Lung (tissue), 17 donors: ENCODE measurements at places on chromosomes 12 and 14.

DNA sequence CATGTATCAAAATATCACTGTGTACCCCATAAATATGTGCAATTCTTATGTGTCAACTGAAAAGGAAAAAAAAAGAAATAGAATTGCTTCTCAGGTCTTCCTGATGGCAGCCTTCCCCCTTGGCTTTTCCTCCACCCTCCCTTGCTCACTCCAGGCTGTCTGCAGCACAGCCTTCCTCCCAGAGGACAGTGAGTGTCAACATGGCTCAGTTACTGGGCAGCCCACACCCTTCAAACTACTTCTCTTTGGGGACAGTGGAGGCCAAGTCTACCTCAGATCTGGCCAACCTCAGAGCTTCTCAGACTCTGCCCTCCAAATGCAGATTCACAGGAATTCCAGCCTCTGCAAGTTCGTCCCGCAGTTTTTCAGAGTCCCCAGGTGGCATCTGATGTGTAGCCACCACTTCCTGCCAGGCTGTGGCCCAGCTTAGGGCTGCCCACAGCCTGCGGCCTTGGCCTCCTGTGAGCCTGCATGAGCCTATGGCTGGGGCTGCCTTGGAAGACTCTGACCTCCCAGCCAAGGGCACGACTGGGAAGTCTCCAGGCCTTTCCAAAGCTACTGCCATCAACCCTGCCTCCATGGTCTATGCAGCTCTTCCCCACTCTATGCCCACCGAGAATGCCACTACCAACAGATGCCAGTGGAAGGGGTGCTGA lies 148.0 kb upstream of the PWP1 start:
- no peaks in the 10 kb centered on the region for H3K27me3 ChIP-seq
- no peak for DNase-seq
- no peak overlapping the region for H3K27ac ChIP-seq
- no peak overlapping the region for H3K4me3 ChIP-seq
- H3K4me1 ChIP-seq = peaks cover 3% of the 10 kb centered on the region
- no peaks in the 10 kb centered on the region for H3K36me3 ChIP-seq

- no peak for DNase-seq
- no peak overlapping the region for H3K27ac ChIP-seq
- no peaks in the 10 kb centered on the region for H3K27me3 ChIP-seq
- no peak overlapping the region for H3K4me3 ChIP-seq
Measured at GRCh38 chr14:69808919-69809808, 12.1 kb upstream of the SLC10A1 start.

- no peaks in the 10 kb centered on the region for H3K36me3 ChIP-seq
- no peaks in the 10 kb centered on the region for H3K27me3 ChIP-seq
- peak within 1 kb of the TSS; percentile 92 for H3K4me3 ChIP-seq
- H3K27ac ChIP-seq = peak within 1 kb of the TSS; percentile 92
Measured at GRCh38 chr12:32106517-32107358, at the start of gene BICD1. Gene BICD1, plus strand, starts transcription at chr12:32106847. Its CDS starts 485 bp downstream, at chr12:32107332.

DNA sequence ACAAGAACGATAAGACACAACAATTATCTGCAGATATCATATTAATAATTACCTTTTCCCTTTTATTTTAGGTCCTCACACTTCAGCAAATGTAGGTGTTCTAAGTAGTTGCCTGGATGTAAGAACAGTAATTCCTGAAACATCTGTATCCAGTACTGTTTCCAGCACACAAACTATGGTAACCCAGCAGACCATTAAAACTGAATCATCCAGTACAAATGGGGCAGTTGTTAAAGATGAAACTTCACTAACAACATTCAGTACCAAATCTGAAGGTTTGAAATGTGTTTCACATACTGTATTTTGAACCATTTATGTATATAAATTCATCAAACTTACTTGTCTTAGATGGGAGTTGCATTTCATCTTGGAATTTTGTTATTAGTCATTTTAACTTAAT lies 31.0 kb downstream of the HCFC2 start:
- H3K27me3 ChIP-seq = no peaks in the 10 kb centered on the region
- H3K4me3 ChIP-seq = no peak overlapping the region
- no peak for DNase-seq
- H3K4me1 ChIP-seq = no peaks in the 10 kb centered on the region
- H3K36me3 ChIP-seq = peaks cover 13% of the 10 kb centered on the region
- no peak overlapping the region for H3K27ac ChIP-seq

GRCh38 chr12:92701441-92701840 lies 1.3 kb upstream of the PLEKHG7 start:
- no peaks in the 10 kb centered on the region for H3K27me3 ChIP-seq
- H3K4me1 ChIP-seq = peaks cover 2% of the 10 kb centered on the region
- no peak overlapping the region for H3K4me3 ChIP-seq
- no peak overlapping the region for H3K27ac ChIP-seq
- no peak for DNase-seq

- H3K36me3 ChIP-seq = no peaks in the 10 kb centered on the region
- H3K27ac ChIP-seq = no peak overlapping the region
- H3K4me3 ChIP-seq = no peak overlapping the region
- no peak for DNase-seq
Measured at GRCh38 chr12:112778400-112778799, 13.1 kb upstream of the RPH3A start.

DNA sequence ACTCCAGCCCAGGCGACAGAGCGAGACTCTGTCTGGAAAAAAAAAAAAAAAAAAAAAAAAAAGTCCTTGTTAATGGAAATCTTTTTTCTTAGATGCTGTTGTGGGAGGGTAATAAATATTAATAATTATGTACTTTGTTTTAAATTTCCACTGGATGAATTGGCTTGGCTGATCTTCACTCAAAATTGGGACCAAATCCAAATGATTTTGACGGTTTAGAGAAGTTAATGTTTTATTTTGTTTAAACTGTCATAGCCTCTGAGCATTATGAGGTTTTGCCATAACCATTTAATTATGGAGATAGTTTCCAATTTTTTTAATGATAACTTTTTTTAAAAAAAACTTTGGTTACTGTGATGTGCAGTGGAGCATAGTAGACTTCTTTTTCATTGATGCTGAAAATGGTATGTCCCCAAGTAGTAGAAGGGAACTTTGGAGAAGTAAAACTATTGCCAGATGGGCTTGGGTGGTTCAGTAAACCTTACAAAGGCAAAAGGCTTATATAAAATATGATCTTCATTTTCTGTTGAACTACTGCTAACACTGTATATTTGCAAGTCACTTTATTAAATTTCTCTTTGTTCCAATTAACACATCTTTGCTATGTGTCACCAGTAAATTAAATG lies 3.9 kb upstream of the PMCH start:
- no peaks in the 10 kb centered on the region for H3K4me1 ChIP-seq
- H3K4me3 ChIP-seq = no peak overlapping the region
- H3K27me3 ChIP-seq = no peaks in the 10 kb centered on the region
- H3K36me3 ChIP-seq = no peaks in the 10 kb centered on the region
- H3K27ac ChIP-seq = no peak overlapping the region

GRCh38 chr12:89799316-89799715 lies 90.7 kb upstream of the ATP2B1 start:
- H3K4me3 ChIP-seq = no peak overlapping the region
- no peak for DNase-seq
- no peaks in the 10 kb centered on the region for H3K36me3 ChIP-seq
- H3K4me1 ChIP-seq = no peaks in the 10 kb centered on the region
- no peak overlapping the region for H3K27ac ChIP-seq

GRCh38 chr12:12108441-12109058 lies 37.8 kb downstream of the BCL2L14 start:
- DNase-seq = no peak
- no peak overlapping the region for H3K4me3 ChIP-seq
- H3K27me3 ChIP-seq = no peaks in the 10 kb centered on the region
- H3K27ac ChIP-seq = no peak overlapping the region
- H3K4me1 ChIP-seq = no peaks in the 10 kb centered on the region
